ENCODE measurements at places on chromosomes 5 and 9. TPM values are rescaled to one million over a fixed set of nuclear protein-coding genes. Genes with fewer than 3 reads are reported as not detected.

DNA sequence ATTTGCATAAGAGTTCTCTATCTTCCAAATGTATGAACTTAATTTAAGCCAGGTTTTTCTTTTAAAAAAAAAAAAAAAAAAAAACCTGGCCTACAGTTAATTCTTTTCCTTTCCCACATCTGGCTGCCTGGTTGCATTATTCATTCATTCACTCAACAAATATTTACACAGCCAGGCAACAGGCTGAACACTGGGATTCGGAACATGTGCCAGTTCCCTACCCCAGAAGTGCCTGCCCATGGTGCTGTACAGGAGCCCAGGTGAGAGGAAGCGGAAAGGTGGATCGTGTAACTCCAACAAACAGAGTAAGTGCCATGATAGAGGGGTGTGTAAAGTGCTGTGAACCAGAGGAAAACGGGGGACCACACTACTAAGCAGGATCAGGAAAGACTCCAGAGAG is 93.6 kb downstream of the CDK5RAP2 start:
- no peak for DNase-seq

DNA sequence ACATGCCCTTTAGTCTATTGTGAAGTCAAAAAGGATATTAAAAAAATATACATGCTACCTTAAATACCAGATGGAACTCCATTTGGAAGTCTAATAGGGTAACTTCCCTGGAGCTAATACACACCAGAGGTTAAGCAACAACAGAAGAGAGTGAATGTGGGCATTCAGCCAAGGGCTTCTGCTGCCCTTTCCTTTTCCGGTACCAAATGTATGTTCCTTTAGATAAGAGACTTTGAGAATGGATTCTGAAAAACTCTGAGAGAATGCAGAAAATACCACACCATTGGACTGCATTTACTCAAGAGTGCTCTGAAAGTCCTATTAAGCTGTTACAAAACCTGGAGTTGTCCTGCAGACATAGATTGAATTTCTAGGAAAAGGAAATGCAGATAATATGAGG is 23.8 kb upstream of the TRPM3 start:
- DNase-seq = no peak

KCNV2 gene
- 0.36 TPM for polyA plus RNA-seq

- peak; percentile 96 for DNase-seq
Observed at GRCh38 chr9:113657765-113658544, 194.4 kb downstream of the RGS3 start.
